HT1080 (cell line): ENCODE measurements at places on chromosomes 12 and 14. TPM values are rescaled to one million over a fixed set of nuclear protein-coding genes. Genes with fewer than 3 reads are reported as not detected.

MARK3 gene
- total RNA-seq = 76.6 and 77.7 TPM in 2 replicates

DNA sequence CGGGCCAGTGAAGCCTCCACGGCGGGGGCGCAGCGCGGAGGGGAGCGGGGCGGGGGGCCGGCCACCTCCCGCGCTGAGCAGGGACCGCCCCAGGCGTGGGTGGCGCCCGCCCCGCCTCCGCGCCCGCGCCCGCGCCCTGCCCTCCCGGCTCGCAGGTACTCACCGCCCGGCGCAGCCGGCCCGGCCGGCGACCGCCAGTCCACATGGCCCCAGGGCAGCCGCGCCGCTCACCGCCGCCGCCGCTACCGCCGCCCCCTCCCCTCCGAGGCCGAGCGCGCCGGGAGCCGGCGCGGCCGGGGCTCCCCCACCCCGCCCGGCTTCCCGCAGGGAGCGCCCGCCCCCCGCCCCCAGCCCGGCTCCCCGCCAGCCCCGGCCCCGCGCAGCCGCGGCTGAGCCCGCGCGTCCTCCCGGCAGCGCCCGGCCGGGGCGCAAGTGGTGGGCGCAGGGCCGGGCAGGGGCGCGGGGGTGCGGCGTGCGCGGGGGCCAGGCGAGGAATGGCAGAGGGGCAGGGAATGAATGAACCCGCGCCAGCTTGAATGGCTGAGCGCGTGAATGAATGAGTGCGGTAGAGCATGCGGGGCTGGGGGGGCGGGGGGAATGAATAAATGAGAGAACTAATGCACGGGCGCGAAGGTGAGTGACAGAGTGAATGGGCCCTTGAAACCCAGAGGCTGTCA is at the start of gene BEGAIN:
BEGAIN (minus strand) TSS at position 332 of the 677 bp plus-strand sequence; CDS start at position 205, 127 bp downstream.
- DNase-seq = no peak

- DNase-seq = no peak
Observed at GRCh38 chr12:54641089-54641488, 6.4 kb upstream of the LACRT start.

DNA sequence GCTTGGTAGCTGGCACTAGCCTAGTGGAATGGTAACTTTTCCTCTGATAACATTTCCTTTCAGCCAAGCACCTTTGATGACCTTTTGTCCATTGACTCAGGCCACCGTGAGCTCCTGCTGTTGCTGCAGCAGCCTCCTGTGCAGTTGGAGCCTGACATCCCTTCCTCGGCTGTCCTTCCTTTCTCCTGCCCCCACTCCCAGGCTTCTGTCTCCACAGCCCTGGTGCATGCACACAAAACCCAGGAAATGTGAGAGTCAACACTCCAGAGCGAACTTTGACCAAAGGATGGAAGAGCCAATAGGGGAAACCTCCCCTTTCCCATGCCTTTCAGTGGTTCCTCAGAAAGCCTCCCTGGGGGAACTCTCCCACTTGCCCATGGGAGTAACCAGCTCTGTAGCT is 115.0 kb downstream of the TMEM260 start:
- no peak for DNase-seq

DNA sequence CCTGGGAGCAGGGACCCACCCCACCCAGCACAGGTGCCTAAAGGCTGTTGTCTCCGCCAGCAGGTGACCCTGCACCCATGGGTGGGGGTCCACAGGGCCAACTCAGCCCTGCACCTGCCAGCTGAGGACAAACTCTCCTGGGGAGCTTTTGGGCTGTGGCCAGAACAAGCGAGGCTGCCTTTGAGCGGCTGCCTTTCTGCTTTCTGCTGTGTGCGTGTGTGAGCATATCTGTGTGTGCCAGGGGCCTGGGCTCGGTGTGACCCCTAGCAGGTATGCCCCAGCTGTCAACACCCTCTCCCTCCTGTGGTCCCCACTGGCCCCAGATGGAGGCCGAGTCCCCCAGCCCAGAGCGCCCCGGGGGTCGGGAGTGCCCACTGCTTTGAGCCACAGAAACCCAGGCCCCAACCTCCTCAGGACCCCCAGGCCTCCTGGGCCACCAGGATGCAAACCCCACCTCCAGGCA is 25.9 kb upstream of the GPR132 start:
- DNase-seq = no peak

SYNDIG1L gene
- not detected in 2 replicates for total RNA-seq

DNA sequence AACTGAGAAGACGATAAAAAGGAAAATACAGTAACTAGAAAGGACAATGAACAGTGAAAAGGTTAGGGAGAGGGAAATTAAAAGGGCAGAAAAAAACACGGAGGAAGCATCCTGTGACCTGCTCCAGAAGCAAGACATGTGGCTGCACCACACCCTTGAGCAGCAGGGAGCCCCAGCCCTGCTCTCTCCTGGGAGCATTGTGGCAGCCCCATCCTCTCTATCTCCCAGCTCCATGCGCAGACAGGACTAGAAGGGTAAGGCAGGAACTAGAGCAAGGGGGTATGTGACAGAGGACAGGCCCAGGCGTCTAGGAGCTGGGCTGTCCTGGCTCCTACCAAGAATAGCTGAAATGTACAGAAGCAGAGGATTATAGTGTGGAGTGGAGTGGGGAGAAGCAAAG is 38.6 kb upstream of the SMUG1 start:
- DNase-seq = no peak

DNA sequence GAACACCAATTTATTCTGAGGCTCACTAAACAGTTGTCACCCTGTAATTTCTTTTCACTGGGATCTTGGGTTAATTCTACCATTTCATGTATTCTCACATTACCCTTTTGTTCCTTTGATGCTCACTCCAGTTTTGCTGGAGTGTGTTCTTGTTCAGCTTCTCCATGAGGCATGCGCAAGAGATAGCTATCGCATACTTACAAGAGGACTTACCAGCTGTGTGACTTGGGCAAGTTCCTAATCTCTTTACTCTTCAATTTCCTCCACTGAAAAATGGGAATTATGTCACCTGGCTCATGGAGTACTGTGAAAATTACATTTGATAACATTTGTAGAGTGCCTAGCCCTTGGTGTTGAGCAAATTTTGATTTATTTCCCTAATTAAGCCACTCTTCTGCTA is 56.5 kb upstream of the JDP2 start:
- no peak for DNase-seq

- no peak for DNase-seq
Observed at GRCh38 chr12:76622351-76622750, 62.8 kb upstream of the OSBPL8 start.

GRCh38 chr12:30531731-30532678 is 163.7 kb downstream of the IPO8 start:
- no peak for DNase-seq

GRCh38 chr12:4526923-4527546 is 11.7 kb upstream of the RAD51AP1 start:
- DNase-seq = no peak

GRCh38 chr12:19695244-19696098 is 256.2 kb downstream of the AEBP2 start:
- no peak for DNase-seq

GRCh38 chr14:61335049-61335448 is 13.7 kb downstream of the PRKCH start:
- no peak for DNase-seq
